ENCODE measurements at places on chromosomes 3 and 15.

- no peak overlapping the region for H3K4me3 ChIP-seq
- no peaks in the 10 kb centered on the region for H3K27me3 ChIP-seq
- H3K36me3 ChIP-seq: no peaks in the 10 kb centered on the region
- no peaks in the 10 kb centered on the region for H3K4me1 ChIP-seq
Observed at GRCh38 chr3:128501431-128501830, 8.4 kb upstream of the GATA2 start.

DNA sequence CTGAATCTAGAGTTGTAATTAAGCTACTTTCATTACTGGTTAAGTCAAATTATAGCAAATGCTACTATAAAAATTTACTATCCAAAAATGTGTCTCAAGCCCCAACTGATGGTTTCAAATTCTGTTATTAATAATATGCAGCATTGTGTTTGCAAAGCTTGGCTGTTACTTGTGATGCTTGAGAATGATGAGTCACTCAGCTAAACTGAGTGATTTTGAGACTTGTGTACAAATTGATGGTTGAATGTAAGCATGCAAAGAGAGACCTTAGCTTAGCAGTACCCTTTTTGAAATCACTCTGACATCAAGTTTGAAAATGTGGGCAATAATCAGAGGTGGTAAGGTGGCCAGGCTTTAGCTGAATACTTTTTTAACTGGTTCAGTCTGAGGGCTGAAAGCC lies 27.6 kb downstream of the OPA1 start:
- no peak for DNase-seq
- no peaks in the 10 kb centered on the region for H3K4me1 ChIP-seq
- H3K36me3 ChIP-seq: no peaks in the 10 kb centered on the region
- no peak overlapping the region for H3K27ac ChIP-seq
- H3K27me3 ChIP-seq: no peaks in the 10 kb centered on the region

DNA sequence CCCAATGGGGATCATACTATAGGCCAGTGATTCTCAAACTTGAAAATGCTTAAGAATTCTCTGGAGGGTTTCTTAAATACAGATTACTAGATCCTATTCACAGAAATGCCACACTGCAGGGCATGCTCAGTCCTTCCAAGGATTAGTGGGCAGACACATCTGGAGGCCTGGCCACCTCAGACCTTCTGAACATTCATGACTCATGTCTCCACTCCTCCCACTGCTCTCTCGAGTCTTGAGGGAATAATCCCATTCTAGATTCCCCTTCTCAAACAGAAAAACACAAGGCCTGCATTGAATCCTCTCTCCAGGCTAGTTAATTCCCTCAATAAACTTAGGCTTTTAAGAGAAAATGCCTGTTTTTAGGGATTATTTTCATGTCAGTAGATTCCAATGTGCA lies 22.1 kb downstream of the ZNF621 start:
- H3K4me3 ChIP-seq: no peak overlapping the region
- no peaks in the 10 kb centered on the region for H3K4me1 ChIP-seq
- H3K27ac ChIP-seq: no peak overlapping the region
- H3K36me3 ChIP-seq: no peaks in the 10 kb centered on the region

DNA sequence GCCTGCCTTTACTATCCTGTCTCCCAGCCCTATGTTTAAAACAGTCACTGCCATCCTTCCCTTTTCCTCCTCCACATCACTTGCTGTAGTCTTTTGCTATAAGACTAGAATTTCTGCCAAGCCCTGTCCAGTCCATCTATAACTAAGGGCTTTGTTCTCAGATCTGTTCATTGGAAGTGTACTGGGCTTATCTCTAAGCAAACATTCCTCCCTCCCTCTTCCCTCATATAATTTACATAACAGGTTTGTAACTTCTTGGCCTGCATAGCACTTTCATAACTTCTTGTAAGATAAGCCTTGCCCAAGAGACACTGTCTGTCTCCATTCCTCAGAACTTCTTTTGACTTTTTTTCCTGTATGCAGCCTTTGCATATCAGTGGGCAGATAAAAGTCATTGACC lies 16.7 kb downstream of the TPRG1 start:
- peak; percentile 51 for DNase-seq
- H3K27ac ChIP-seq: no peak overlapping the region
- H3K27me3 ChIP-seq: no peaks in the 10 kb centered on the region
- no peaks in the 10 kb centered on the region for H3K4me1 ChIP-seq

- no peaks in the 10 kb centered on the region for H3K36me3 ChIP-seq
- H3K27me3 ChIP-seq: no peaks in the 10 kb centered on the region
- no peak overlapping the region for H3K4me3 ChIP-seq
- H3K4me1 ChIP-seq: no peaks in the 10 kb centered on the region
- DNase-seq: peak; percentile 52
Observed at GRCh38 chr3:172562871-172563865, 39.9 kb upstream of the TNFSF10 start.

GRCh38 chr15:40501487-40501886 lies 30.7 kb downstream of the CHST14 start:
- no peak overlapping the region for H3K27ac ChIP-seq
- no peak for DNase-seq
- no peaks in the 10 kb centered on the region for H3K36me3 ChIP-seq
- H3K27me3 ChIP-seq: no peaks in the 10 kb centered on the region

Measured in prostate gland (tissue), 2 donors.